ENCODE measurements at places on chromosomes 1 and 21. TPM values are rescaled to one million over a fixed set of nuclear protein-coding genes. Genes with fewer than 3 reads are reported as not detected.

NPPA gene
- total RNA-seq, result not detected

ETV3L gene
- total RNA-seq, result not detected

LENEP gene
- total RNA-seq, result not detected

DNA sequence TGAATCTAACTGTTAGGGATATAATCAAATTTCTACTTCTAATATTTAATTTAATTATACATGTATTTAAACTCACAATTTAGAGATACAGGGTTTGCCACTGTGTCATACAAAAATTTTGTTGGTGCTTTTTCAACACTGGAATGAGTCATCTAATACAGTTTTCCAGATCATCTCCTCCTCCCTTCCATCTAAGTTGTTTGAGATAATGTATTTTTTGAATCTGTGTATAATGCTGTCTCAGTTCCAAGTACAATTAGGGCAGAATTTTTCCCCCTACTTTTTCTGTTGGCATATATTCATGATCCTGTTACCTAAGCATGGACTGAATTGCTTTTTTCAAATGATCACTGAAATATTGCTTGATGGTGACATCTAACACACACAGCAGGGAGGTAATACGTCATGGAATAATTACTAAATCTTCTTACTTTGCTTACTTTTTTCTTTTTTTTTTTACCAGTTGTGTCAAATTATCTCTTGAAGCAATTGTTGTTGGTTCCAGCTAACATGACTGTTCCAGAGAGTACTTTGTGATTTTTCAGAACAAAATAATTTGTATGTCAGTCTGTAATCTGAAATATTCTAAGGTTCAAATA, 146.0 kb downstream of the MAGI3 start:
- H3K4me3 ChIP-seq, result no peak overlapping the region
- no peaks in the 10 kb centered on the region for H3K36me3 ChIP-seq

DNA sequence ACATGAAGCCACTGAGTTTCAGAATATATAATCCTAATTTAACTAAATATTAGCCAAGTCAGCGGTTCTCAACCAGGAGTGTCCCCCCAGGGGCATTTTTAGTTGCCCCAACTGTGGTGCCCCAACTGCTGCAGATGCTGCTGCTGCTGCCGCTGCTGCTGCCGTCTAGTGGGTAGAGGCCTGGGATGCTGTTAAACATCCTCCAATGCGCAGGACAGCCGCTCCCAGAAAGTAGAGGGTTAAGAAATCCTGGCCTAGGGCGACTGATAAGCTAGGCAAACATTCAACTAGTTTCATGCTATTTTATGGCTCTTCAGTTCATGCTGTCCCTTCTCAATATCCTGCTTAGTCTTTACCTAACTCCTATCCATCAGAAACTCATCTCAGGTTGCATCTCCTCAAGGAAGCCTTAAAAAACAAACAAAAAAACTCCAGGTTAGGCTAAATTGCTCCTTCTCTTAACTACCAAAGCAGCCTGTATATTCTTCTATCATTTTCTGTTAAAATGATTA, 9.9 kb upstream of the DCAF6 start:
- no peak for DNase-seq
- H3K27ac ChIP-seq, result no peak overlapping the region
- peaks cover 3% of the 10 kb centered on the region for H3K4me1 ChIP-seq
- no peak overlapping the region for H3K4me3 ChIP-seq
- peaks cover 8% of the 10 kb centered on the region for H3K36me3 ChIP-seq
- no peaks in the 10 kb centered on the region for H3K27me3 ChIP-seq

- DNase-seq, result no peak
- no peaks in the 10 kb centered on the region for H3K4me1 ChIP-seq
- H3K27me3 ChIP-seq, result no peaks in the 10 kb centered on the region
- H3K36me3 ChIP-seq, result no peaks in the 10 kb centered on the region
- no peak overlapping the region for H3K4me3 ChIP-seq
- H3K27ac ChIP-seq, result no peak overlapping the region
Measured at GRCh38 chr21:25491267-25491666, 116.0 kb downstream of the MRPL39 start.

- no peaks in the 10 kb centered on the region for H3K36me3 ChIP-seq
- peak overlapping the region; percentile 73 for H3K4me3 ChIP-seq
- DNase-seq, result no peak
- H3K27me3 ChIP-seq, result peaks cover 55% of the 10 kb centered on the region
- H3K27ac ChIP-seq, result peak overlapping the region; percentile 77
Measured at GRCh38 chr1:7703321-7704213, 67.5 kb upstream of the VAMP3 start.

- no peak for DNase-seq
- no peaks in the 10 kb centered on the region for H3K4me1 ChIP-seq
- no peaks in the 10 kb centered on the region for H3K36me3 ChIP-seq
- no peaks in the 10 kb centered on the region for H3K27me3 ChIP-seq
Measured at GRCh38 chr1:87844251-87844650, 515.6 kb downstream of the LMO4 start.

Measured in esophagus squamous epithelium (tissue), 5 donors.